Chondrocyte (in vitro differentiated cells): ENCODE measurements at places on chromosomes 2 and 18. TPM values are rescaled to one million over a fixed set of nuclear protein-coding genes. Genes with fewer than 3 reads are reported as not detected.

GALNT5 gene
- total RNA-seq, result 14.2 to 30.0 TPM (median 14.4 TPM) in 3 replicates

ROCK1 gene
- 60.9 to 69.7 TPM (median 63.9 TPM) in 3 replicates for total RNA-seq

NOL4 gene
- total RNA-seq, result not detected in 3 replicates

TNFRSF11A gene
- 0.17 to 0.49 TPM (median 0.22 TPM) in 3 replicates for total RNA-seq
